RPMI7951 (cell line): ENCODE measurements at places on chromosomes 3 and 15. TPM values are rescaled to one million over a fixed set of nuclear protein-coding genes. Genes with fewer than 3 reads are reported as not detected.

DNA sequence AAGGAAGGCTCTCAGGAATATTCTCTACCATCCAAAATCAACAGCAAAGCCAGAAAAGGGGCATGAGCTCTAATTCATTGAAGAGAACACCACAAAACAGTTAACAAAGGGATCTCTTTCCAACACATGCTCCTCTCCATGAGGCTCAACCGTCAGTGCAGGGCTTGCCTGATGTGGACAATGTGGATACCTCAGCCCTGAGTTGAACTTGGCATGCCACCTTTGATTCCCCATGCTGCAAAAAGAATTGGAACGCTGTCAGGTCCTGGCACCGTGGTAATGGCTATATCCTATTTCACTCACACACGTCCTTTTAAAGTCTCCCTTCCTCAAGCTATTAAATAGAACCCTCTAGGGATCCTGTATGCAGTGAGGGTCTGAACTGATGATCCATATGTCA lies 30.7 kb upstream of the IP6K2 start:
- no peak for DNase-seq

GRCh38 chr15:40471808-40472150 lies 995 bp downstream of the CHST14 start:
- peak; percentile 37 for DNase-seq

DNA sequence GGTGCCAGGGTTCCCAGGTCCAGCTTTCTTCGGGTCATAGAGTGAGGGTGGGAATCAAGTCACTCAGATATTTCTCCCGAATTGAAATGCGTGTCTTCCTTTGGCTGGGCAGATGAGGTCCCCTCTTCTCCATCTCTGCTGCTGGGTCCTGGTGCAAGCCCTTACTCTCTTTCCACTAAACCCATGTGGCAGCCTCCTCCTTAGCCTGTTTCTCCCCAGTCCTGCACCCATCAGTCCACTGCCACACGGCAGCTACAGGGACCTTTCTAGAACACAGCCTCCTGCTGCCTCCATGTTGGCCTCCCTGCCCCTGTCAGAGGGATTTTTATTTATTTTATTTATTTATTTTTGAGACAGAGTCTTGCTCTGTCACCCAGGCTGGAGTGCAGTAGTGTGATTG lies 237.4 kb upstream of the CTDSPL start:
- no peak for DNase-seq

DNA sequence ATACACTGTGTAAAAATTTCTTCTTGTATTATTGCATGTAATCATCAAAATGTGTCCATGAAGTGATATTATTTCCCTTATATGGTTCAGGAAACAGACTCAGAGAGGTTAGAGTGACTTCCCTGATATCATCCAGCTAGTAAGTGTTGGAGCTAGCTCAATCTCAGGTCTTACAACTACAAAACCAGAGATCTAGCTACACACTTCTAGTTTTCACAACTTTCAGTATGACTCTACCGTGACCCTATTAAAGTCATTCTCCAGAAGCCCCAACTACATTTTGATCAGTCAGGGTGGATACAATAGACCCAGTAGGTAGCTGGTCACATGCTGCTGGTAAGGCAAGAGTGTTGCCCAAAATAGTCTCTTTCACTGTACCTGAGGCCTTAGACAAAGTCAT lies 165.3 kb downstream of the GOLIM4 start:
- no peak for DNase-seq

GRCh38 chr3:196227629-196228493 lies 11.5 kb downstream of the SLC51A start:
- DNase-seq, result peak; percentile 23

The PDCD10 gene
- total RNA-seq, result 122 and 146 TPM in 2 replicates

The GCHFR gene
- total RNA-seq, result 4.6 and 6.1 TPM in 2 replicates

DNA sequence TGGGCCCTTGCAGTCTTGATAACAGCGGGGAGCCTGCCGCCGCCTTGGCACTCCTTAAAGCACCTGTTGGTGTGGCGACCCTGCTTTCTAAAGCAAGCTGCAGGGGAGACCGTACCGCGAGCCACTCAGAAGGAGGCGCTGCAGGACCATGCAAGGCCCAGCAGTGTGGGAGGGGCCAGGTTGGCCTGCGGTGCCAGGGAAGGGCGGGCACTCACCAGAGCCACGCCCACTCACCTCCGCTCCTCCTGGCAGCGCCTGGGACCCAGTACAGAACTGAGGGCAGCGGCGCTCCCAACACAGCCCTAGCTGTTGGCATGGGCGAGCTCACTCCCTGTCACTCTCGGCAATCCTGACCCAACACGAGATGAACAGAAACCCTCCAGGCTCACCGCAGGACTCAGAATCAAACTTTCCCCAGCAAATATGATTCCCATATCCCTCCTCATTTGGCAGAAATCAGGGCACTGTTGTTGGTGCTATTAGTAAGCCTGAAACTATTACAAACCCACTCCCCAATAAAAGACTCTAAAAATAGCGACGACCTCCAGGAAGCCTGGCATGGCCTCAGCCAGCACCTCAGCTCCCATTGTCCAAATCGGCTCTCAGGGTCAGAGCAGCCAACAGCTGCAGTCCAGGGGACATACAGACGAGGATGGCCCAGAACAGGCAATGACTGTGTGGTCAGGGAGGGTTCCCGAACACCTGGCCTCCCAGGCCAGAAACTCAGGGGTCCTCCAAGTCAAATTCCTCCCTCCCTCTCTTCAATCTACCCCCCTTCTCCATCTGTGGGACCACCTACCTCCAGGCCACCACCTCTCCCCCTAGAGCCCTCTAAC lies 77.2 kb downstream of the TBC1D2B start:
- no peak for DNase-seq

The P4HTM gene
- total RNA-seq, result 3.3 and 4.0 TPM in 2 replicates

DNA sequence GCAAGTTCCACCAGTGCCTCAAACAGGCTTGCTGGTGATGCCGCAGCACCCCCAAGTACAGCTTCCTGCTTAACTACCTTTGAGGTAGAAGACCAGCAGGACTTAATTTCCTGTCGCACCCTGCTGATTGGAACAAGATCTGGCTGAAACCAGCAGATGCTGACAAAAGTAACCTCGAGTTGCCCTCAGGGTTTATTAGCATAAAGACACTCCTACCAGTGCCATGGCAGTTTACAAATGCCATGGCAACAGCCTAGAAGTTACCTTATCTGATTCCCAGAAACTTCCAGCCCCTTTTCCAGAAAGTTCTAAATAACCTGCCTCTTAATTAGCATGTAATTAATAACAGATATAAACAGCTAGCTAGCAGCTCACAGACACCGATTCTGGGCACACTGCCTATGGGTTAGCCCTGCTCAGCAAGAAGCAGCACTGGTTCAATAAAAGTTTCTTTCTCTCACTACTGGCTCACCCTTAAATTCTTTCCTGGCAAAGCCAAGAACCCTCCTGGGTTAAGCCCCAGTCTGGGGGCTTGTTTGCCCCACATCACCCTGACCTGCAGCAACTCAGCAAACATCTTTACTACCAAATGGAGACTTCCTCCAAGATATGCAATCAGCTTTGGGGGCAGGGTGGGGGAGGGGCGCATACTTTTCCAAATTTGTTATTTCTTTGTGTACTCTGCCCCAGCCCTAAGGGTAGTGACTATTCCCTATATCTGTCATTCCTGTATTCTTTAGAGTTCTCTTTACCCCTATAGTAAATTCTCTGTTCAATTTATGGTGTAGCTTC lies 54.2 kb downstream of the MAP4 start:
- peak; percentile 68 for DNase-seq

DNA sequence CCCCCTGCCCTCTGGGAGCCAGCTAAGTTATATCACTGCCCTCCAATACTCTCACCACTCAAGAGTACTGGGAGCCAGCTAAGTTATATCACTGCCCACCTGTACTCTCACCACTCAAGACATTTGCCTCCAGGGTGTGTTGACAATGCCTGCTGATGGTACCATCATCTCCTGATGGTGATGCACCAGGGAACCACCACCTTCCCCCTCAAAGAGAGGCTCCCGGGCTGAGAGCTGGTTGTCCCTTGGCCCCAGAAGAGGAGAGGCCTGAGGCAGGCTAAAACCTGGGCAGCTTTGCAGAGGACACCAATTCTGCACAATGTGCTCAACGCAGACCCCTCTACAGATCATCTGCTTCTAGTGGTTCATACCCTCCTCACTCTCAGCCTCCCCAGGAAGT lies 7.5 kb upstream of the HAPLN3 start:
- DNase-seq, result no peak

DNA sequence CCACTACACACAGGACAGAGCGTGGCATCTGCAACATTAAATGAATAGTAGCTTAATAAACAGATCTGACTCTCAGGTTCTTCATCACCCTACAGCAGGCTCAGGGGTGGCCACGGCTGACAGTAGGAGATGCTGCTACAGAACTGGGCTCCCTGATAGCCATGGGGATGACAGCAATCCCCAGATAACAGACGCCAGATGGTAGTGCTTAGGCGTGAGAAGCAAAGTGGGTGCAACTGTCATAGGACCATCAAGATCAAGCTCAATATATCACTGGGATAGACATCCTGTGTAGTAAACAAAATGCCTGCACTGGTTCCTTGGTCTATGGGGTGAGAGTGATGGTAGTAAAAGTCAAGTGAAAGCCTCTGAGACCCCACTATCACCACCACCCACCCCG lies 2.6 kb upstream of the TPRA1 start:
- DNase-seq, result no peak

DNA sequence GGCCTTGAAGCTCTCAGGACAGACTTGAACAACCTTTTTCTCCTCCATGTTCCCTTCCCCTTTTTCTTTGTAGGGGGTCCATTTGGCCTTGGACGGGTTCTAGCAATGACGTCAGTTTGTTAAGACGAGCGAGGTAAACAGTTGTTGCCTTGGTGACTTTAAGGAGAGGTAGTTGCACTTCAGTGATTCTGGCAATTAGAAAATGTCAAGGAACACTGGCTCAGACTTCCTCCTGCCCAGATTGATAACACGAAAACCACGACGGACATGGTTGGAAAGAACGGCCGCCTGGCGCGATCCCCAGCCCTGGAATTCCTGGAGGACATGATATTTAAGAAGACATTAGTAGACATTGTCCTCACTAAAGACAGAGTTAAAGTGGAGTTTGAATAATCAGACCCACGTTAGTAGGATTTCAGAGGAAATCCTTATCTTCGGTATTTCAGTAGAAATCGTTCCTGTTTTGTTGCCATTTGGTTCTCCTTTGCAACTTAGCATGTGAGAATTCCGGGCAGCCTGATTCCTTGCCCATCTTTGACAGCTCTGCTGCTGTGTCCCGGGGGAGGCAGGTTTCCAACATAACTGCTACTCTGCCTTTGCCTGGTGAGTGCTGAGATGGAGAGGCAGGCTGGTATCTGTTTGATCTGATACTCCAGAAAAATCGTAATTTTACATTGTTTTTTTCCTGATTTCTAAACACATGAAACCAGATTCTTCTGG lies 87.3 kb downstream of the ST6GAL1 start:
- DNase-seq, result no peak

The PLCH1 gene
- 0.20 and 0.60 TPM in 2 replicates for total RNA-seq

- DNase-seq, result no peak
Measured at GRCh38 chr3:103319912-103320311, 885.1 kb downstream of the ZPLD1 start.

- DNase-seq, result no peak
Measured at GRCh38 chr3:67228136-67228535, 230.0 kb downstream of the KBTBD8 start.

GRCh38 chr3:47362701-47363100 lies 18.1 kb upstream of the PTPN23 start:
- DNase-seq, result no peak

- no peak for DNase-seq
Measured at GRCh38 chr3:30123755-30124154, 482.6 kb upstream of the TGFBR2 start.
